Thymus (tissue), 14 donors: ENCODE measurements at places on chromosomes 13 and 19.
A peak's percentile ranks its signal among the peaks of the same experiment; 100 is the strongest.

- DNase-seq, result no peak
Measured at GRCh38 chr19:40754611-40755247, 3.7 kb downstream of the SNRPA start.

DNA sequence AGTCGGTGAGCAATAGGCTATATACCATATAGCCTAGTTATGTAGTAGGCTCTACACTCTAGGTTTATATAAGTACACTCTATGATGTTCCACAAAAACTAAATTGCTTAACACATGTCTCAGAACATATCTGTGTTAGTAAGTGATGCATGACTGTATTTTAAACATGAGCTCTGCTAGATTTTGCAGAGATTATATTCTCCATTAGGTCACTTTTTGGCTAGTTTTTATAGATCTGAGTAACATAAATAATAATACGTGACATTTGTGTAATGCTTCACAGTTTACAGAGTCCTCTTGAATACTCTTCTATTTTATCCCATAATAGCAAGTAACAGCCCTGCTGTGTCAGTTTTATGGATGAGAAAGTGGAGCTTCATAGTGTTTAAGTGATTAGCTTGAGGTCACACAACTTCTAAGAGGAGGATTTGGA lies 47.8 kb downstream of the NDFIP2 start:
- DNase-seq, result no peak

GRCh38 chr19:10846500-10847202 lies 1.6 kb upstream of the C19orf38 start:
- DNase-seq, result no peak

- DNase-seq, result no peak
Measured at GRCh38 chr19:53594811-53595509, 36.8 kb upstream of the DPRX start.

DNA sequence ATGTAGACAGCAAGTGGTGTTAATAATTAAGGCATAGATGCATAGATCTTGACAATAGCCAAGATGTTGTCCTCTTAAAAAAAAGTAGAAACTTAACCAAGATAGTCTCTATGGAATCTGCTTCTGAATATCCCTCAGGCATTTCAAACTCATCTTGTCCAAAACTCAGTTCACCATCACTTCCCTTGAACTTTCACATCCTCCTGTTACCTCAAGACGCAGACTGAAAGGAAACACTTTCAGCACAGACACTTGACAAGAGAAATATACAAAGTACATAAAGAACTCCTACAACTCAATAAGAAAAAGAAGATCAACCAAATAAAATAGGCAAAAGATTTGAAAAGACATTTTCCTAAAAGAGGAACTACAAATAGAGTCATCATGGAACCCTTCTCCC lies 451.1 kb downstream of the FOXO1 start:
- DNase-seq, result no peak

DNA sequence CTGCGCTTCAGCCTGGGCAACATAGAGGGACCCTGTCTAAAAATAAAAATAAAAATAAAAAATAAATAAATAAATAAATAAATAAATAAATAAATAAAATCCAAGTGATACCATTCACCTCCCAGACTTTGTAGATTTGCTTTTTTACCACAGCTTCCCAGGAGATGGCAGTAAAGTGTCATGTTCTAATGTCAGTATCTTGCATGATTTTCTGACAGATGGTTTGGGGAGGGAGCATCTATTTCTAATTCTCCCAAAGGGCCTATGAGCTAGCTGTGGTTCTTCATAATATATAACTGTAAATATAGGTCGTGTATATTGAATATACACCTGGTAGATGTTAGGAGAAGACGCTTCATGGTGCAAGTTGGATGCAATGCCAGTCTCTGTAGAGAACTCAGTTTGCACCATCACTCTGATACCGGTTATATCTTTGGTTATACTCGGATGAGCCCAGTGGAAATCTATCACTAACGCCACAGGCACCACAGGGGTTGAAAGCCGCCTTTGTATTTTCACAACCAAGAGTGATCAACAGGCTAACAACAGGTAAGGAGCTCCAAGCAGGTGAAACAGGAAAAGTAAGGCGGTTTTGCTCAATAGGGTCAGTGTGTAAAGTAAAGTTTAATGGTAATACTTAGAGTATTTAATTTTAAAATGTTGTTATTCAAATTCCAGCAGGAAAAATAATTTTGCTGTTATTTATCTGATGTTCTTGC lies 13.9 kb downstream of the APLP1 start:
- DNase-seq, result no peak

GRCh38 chr13:114007566-114007965 lies 33.7 kb upstream of the C13orf46 start:
- DNase-seq, result no peak

DNA sequence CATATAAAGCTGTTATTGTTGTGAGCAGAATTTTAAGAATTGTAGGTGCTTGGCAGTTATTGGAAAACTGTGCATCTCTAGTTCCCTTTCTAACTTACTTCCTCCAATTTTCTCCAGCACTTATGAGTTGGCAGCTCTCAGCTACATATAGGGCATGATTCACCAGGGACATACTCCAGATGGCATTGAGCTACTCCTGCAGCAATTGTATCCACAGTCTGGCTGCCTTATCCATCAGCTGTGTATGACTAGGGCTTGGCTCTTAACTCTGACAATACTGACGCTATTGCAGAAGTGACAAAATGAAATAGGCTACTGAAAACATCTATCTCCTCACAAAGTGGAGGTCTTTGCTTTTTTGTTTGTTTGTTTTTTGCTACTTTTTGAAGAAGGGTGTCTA lies 276.7 kb downstream of the POU4F1 start:
- no peak for DNase-seq

DNA sequence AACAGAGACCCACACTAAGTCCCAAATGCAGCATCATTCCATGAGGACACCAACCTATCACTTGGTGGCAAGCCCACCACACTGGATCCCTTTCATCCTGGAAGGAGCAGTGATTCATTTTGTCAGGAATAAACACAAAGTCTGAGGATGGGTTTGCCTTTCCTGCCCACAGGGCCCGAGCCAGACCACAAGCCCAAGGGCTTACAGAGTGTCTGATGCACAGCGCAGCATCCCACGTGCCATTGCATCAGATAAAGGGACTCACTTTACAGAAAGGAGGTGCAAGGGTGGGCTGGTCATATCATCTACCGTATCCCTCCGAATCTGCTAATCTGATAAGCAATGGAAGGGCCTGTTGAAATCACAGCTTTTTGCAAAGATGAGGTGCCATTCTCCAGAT lies 12.2 kb upstream of the KCTD15 start:
- no peak for DNase-seq

DNA sequence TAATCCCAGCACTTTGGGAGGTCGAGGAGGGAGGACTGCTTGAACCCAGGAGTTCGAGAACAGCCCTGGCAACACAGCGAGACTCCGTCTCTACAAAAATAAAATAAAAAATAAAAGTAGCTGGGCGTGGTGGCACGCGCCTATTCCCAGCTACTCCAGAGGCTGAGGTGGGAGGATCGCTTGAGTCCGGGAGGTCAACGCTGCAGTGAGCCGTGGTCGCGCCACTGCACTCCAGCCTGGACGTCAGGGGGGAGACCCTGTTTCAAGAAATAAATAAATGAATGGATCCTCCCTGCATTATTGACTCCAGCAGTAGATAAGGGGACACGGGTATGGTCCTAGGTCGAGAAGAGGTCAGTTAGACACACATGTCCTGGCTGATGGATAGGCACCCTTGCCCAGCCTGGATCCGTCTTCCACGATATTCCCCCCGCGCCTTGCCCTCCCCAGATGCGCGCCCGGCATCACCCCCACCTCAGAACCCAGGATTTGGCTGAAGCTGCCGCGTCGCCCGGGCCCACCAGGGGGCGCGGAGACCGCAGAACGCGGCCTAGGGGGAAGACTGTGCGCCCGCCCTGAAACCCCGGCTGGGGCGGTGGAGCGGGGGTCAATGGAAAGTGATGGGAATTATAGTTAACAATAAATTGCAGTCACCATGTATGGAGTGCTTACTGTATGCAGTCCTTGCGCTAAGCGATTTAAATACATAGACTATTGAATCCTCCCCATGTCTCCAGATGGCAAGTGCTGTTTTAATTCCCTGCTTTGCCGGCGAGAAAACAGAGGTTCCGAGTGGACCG lies 2.1 kb upstream of the HOOK2 start:
- peak; percentile 61 for DNase-seq
